ENCODE measurements at places on chromosomes 4 and X.

DNA sequence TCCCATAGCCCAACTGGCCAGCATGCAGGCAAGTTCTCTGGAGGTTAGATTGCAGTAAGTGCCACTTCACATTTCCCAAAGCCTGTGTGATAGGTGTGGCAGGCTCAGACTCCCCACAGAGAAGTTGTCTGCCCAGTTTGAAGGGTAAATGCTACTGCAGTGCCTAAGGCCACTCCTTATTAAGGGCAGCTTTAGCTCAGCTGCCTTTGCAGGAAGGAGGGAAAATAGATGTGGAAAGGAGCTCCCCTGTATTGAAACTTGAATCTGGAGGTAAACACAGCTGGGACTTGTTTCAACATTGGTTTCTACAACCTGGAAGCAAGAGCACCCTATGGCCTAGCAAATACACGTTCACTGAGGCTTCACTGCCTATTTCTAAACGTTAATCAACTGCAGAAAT is 22.4 kb downstream of the NEXMIF start:
- DNase-seq = no peak

DNA sequence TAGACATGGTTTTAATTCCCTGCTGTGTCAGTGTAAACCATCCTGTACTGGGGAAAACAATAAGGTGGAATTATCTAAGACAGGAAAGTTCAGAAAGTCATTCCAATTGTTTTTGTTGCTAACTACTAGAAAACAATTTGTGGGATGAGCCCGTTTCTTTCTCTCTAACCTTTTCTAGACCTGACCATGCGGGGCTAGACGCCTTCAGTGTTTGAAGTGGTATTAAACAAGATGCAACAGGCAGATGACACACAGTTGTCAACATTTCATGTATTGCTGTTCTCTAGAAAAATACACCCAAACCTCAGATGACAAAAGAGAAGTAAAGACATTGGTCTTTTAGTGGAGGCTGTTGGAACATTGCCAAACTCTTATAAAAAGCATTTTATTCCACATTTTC is 105.7 kb downstream of the FRAS1 start:
- no peak for DNase-seq

DNA sequence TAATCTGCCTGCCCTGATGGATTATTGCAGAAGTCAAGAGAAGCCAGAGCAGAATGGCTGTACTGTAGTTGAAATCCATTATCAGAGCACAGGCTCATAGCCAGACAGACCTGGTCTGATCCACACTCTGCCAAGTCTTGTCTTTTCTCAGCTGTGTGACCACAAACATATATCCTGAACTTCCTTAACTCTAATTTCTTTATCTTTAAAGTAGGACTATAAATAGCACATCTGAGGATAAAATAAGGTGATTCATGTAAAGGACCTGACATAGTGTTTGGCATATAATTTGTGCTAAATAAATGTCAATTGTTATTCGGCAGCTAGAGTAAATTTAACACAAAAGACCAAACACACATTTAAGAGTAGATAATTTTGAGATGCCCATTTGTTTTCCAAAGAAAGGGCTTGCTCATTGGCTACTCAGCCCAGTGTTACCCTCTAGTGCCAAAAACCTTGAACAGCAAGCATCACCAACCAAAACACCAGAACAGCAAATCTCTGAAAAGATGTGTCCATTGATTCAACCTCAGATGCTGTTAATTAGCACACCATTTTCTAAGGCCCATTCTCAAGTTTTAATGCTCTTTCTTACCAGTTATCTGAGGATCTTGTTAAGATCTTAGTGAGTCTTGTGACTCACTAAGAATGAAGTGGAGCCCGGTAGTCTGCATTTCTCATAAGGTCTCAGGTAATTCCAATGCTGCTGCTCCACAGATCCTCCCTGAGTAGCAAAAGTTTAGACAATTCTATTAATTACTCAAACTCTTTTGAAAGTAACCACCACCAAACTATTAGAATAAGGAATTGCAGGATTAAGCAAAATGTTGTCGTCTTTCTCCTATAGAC is 108.8 kb downstream of the HHIP start:
- peak; percentile 27 for DNase-seq

GRCh38 chrX:154529206-154529612 is 13.2 kb upstream of the FAM3A start:
- no peak for DNase-seq

GRCh38 chrX:19589105-19589504 is 73.8 kb upstream of the MAP3K15 start:
- no peak for DNase-seq

GRCh38 chr4:145937971-145938611 is 532 bp downstream of the ZNF827 start:
- peak; percentile 24 for DNase-seq

DNA sequence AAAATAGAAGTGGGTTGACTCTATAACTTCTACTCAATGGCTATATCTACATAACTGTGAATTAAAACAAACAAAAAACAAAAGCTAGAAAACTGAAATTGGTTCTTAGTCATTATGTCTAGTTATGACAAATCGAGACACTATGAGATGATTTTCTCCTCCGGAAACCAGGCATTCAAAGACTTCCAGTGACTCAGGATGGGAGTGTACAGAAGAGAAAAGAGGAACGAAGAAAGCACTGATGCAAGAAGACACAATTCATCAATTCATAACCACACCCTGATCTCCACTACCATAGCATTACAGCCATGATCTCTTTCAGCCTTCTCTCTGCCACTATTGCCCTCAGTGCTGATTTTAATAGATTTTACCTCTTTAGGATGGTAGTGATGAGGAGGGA is 253.6 kb downstream of the CBLL2 start:
- no peak for DNase-seq

DNA sequence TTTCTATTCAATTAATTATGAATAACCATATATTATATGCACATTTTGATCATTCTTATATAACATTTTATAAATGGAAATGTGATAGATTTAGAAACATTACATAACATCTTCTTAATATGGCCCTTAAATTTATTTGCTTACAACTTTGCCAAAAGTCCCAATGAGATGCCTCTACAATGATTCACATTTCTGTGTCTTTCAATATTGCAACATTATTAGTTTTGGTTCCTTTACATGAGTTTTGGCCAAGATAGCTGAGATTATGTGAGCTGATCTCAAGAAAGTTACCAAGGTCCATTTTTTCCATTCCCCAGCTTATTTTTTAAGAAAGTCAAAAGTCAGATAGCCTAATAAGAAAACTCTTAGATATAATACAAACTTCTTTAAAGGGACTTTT is 361.2 kb downstream of the PCDH7 start:
- DNase-seq = no peak

GRCh38 chr4:1793940-1794808 is 1.1 kb downstream of the FGFR3 start:
- DNase-seq = no peak

GRCh38 chrX:24703185-24703494 is 9.4 kb downstream of the POLA1 start:
- DNase-seq = no peak

DNA sequence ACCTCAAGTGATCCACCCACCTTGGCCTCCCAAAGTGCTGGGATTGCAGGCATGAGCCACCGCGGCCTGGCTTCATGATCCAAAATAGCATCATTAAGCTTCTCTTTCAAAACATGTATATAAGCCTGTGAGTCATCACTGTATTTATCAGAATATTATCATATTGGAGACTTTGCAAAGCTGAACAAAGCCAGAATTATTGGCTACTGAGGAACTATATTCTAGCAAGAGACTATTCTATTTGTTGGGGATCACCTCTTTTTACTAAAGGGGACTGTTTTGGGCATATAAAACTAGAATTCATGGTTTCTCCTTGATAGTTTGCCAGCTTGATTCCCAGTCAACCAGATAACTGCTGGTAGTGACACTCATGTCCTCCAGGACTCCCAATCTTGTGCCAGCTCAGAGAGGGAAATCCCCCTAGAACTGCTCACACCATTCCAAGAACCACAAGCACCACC is 40.1 kb downstream of the TET2 start:
- no peak for DNase-seq

GRCh38 chr4:3409571-3410091 is 32.1 kb upstream of the HGFAC start:
- DNase-seq = no peak

DNA sequence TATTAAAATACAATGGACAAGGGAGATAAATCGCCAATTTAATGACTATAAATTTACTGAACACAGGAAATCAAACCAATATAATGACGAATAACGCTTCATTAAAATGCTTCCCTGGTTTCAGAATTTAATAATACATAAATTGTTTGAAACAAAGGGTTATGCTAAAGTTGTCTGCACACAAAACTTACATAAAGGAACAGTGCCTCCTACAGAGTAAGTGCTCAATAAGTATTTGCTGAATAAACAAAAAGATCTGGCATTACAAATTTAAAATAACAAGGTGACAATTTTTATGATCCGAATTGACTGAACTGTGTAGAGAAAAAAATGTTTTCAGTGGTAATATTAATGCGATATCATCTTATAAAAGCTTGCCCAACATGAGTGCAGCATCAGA is 69.6 kb downstream of the NOCT start:
- DNase-seq = no peak

All from Jurkat, Clone E6-1 (cell line).